ENCODE measurements at places on chromosomes 3 and 15. TPM values are rescaled to one million over a fixed set of nuclear protein-coding genes. Genes with fewer than 3 reads are reported as not detected.

The FBXL2 gene
- 1.1 TPM for total RNA-seq

The GOLGA6L10 gene
- total RNA-seq, result 2.1 TPM

The CHRNA7 gene
- 5.8 TPM for total RNA-seq

The BDH1 gene
- total RNA-seq, result 11.5 TPM

The OCA2 gene
- 0.60 TPM for total RNA-seq

The DISP2 gene
- total RNA-seq, result 0.57 TPM

The AMIGO3 gene
- total RNA-seq, result 1.4 TPM

The C3orf22 gene
- total RNA-seq, result not detected

The GPR27 gene
- total RNA-seq, result 10.2 TPM
